Renal pelvis (tissue), 12 donors: ENCODE measurements at places on chromosomes 16 and 17. TPM values are rescaled to one million over a fixed set of nuclear protein-coding genes. Genes with fewer than 3 reads are reported as not detected.

- DNase-seq: no peak
Measured at GRCh38 chr16:374616-374926, 4.2 kb upstream of the MRPL28 start.

GRCh38 chr16:47847220-47847970, 308.4 kb downstream of the ABCC12 start:
- no peak for DNase-seq

DNA sequence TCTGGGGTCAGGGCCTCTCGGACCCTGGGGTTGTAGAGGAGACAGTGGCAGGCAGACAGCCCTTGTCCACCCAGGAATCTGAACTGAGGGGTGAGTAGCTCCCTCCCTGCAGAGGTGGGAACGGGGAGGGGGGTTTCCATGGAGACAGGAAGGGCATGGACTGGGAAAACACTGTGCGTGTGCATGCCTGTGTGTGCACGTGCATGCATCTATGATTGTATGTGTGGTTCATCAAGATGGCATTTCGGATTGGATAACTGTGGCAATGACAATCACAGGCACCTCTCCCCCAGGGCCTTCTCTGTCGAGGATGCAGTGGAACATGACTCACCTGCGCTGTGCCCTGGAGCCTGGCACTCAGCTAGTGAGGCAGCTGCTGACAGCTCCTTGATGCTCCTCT, 6.1 kb upstream of the CD300C start:
- no peak for DNase-seq

GRCh38 chr17:193426-193810, 12.0 kb upstream of the DOC2B start:
- DNase-seq: no peak

- DNase-seq: no peak
Measured at GRCh38 chr17:18009609-18010420, 29.2 kb downstream of the ATPAF2 start.

GRCh38 chr16:74200921-74201320, 95.7 kb upstream of the PSMD7 start:
- no peak for DNase-seq

- no peak for DNase-seq
Measured at GRCh38 chr17:4261452-4261851, 2.3 kb downstream of the ANKFY1 start.

GRCh38 chr17:61425682-61426481, 26.2 kb downstream of the TBX2 start:
- DNase-seq: no peak

GRCh38 chr17:50845240-50846147, 10.1 kb downstream of the WFIKKN2 start:
- DNase-seq: no peak

The CFAP97D1 gene
- polyA plus RNA-seq: 0.06 TPM

The PRR14 gene
- 52.4 TPM for polyA plus RNA-seq

The CLEC18A gene
- 87.6 TPM for polyA plus RNA-seq

The TMC8 gene
- polyA plus RNA-seq: 2.5 TPM
